Activated naive CD4-positive, alpha-beta T cell treated with Interleukin-2 at 50 U/mL for 16 hours (primary cell): ENCODE measurements at places on chromosomes 16 and 17.

DNA sequence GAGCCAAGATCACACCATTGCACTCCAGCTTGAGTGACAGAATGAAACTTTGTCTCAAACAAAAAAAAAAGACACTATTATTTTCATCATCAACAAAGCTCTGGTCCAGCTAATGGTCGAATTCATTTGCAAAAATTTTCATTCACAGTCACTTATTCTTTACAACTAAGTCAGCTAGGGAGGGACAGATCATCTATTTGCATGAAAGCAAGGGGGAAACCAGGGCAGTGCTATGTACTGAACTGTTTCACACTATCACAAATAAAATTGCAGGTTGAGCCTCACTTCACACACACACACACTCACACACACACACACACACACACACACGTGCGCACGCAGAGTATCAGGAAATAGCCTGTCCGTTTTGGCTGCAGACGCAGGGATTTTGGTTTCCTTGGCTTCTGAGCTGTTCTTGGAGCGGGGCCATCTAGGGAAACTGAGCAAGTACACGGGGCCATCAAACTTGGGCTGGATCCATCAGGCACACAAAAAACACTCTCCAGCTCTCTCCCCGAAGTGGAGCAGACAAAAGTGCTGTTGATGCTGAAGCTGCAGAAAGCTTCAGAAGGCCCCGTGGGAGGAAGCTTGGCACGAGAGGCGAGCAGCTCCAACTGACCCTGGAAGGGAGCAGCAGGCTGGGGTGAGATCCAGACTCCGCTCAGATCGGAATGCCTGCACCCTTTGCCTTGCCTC is 44.3 kb upstream of the HELZ start:
- DNase-seq, result no peak

DNA sequence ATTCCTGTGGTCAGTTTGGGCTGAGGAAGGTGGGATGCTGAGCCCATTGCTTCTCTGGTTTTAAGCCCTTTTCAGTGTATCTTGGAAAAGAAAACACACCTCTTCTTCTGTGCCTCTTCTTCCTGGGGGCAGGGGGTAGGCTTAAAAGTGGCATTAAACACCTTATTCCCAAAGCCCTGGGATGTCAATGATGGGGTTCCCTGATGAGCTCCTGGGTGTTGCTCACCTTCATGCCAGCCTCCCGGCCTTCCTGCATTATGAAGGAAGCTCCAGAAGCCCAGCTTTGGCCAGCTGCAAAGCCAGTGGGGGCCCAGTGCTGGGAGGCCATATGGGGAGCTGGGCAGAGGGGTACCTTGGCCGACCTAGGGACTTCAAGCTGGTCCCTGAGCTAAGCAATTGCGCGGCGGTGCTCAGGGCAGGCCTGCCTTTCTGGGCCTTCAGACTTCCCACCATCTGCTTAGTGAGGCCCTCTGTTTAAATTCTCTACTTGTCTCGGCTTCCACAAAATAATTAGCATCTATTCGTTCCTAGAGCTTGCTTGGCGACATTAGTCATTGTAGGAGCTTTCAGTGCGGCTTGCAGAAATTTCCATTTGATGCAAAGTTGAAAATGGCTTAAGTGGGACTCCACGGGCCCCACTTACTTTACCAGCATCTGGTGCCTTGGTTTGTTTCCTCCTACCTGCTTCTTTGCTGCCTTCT is 121.7 kb upstream of the NLRP1 start:
- DNase-seq, result no peak

DNA sequence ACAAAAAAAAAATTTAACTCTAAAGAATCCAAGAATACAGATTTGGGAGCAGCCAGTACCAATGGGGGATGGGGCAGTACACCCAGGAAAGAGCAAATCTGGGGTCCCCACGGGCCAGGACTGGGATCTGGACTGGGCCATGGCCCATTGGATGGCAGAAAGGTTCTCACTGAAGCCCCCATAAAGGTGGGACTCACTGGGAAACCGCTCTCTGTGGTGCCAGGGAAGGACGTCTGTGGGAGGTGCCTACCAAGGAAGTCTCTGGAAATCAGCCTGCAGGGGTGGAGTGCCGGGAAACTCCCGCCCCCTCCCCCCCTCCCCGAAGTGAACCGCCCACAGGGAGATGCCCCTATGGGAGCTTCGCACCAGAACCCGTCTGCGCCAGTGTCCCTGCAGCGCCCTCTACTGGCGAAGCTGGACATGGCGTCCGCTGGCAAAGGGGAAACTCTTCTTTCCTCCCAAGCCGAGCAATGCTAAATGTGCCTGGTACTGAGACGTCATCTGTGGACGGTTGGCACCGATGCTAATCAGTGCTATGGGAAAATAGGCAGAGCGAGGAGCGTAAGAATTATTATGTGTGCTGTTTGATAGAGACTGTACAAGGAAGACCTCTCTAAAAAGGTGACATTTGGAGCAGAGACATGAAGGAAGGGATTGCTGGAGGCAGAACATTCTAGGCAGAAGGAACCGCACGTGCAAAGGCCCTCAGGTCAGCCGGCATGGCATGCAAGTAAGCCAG is 671.1 kb downstream of the WWOX start:
- peak; percentile 86 for DNase-seq

- no peak for DNase-seq
These were observed 26.9 kb downstream of the HSD17B2 start for GRCh38 chr16:82061861-82062525.

DNA sequence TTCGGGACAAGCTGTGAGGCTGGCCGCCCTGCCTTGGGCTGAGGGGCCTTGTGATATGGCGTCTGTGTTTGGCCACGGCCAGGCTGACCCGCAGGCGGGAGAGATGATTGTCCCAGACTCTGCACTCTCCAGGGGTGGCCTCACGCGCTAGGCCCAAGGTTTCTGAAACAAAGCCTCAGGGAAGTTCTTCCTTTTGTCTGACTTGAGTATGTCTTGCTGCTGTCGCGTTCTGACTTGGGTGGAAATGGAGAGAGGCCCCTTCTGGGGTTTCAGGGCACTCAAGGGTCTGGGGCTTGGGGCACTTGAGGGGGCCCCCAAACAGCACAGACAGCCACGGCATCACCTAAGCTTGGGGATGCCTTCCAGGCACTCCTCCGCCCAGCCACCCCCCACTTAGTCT is 3.8 kb upstream of the METRN start:
- no peak for DNase-seq

- DNase-seq, result no peak
These were observed 3.3 kb downstream of the C16orf46 start for GRCh38 chr16:81073560-81074330.

DNA sequence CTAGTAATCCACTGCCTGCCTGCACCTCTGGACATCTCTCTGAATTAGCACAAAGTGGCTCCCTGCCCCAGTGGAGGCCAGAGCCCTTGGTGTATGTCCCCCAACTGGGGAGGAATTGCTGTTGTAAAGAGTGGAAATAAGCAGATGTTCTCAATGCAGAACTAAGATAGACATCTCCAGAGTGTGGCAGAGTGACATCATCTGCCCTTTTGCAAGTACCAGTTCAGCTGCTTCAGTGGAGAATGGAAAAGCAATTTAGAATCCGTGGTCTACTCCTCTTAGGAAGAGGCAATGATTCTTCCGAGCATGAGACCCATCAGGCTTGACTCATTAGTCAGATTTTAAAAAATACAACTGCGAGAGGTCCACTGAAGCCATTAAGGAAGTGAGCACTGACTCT is 1512.0 kb upstream of the GOT2 start:
- no peak for DNase-seq

- no peak for DNase-seq
These were observed 168.5 kb downstream of the NPIPB11 start for GRCh38 chr16:29237971-29238370.

DNA sequence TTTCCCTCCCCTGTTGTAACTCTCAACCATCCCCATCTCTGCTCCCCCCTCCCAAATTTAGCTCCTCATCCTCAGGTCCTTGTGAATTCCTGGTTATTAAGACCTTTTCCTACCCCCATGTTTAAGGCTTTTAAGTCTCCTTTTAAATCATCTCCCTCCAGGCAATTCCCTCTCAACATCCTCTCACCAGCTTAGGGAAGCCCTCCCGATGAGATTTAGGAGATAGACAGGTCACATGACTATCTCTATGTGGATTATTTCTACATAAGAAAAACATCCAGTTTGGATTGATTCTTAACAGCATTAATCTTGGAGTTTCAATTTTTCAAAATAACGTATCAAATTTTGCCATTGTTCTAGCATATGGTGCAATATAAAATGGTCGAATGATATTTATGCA is 12.5 kb upstream of the WSB1 start:
- no peak for DNase-seq

GRCh38 chr16:31439519-31439918 is 3.1 kb downstream of the ZNF843 start:
- no peak for DNase-seq

DNA sequence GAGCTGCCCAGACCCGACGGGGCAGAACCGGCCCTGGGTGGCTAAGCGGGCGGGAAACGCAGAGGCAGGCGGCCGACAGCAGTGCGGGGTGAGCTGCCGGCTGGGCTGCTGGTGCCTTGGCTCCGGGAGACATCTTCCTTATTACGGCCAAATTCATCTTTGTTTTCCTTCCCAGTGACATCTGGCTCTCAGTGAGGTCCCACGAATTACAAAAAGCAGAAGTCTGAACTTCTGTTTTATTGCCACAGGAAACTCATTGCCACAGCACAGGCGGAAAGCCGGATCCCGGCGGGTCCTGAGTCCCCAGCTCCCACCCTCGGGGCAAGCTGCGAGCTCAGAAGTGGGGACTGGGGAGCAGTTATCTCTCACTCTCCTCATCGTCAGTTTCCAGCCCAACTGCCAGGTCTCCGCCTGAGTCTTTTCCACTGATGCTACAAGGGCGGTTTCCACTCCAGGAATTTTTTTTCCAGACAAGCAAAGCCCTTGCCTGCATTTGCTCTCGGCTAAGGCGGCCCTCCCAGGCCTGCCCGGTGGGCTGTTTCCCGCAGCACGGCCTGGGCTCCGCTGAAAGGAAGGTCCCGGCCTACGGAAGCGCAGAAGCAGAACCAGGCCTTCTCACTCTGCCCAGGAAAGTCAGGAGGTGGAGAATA is 40.3 kb downstream of the CBFA2T3 start:
- no peak for DNase-seq

DNA sequence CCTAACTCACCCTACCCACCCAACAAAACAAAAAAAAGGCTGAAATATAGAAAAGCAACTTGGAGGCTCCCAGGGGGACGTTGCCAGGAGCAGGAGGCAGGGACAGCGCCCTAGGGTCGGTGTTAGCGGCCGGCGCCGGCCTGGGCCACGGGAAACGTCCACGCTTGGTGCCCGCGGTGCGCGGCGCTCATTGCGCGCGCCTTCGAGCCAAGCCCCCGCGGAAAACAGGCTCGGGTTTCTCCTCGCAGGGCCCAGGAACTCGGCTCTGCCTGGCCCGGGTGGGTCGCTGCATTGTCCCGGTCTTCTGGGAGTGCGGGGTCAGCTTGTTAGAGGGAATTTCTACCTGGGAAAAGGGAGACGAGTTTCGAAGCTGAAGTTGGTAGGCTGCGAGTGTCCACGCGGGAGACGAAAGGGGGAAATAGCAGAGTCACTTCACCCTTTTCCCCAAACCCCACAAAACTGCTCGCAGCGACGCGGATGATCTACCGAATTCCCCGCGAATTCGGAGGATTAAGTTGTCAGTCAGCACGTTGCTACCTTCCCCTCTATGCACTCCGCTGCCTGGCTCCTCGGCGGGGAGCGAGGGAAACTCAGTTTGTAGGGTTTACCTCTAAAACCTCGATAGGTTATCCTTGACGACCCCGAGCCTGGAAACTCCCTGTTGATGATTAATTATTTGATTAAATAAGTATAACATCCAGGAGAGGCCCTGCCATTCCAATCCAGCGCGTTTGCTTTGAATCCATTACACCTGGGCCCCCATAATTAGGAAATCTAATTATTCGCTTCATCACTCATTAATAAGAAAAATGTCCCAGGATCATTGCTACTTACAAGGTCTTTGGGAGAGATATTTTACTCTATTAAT is 751 bp upstream of the FOXC2 start:
- DNase-seq, result no peak

GRCh38 chr17:61411261-61412142 is 11.9 kb downstream of the TBX2 start:
- DNase-seq, result peak; percentile 39

DNA sequence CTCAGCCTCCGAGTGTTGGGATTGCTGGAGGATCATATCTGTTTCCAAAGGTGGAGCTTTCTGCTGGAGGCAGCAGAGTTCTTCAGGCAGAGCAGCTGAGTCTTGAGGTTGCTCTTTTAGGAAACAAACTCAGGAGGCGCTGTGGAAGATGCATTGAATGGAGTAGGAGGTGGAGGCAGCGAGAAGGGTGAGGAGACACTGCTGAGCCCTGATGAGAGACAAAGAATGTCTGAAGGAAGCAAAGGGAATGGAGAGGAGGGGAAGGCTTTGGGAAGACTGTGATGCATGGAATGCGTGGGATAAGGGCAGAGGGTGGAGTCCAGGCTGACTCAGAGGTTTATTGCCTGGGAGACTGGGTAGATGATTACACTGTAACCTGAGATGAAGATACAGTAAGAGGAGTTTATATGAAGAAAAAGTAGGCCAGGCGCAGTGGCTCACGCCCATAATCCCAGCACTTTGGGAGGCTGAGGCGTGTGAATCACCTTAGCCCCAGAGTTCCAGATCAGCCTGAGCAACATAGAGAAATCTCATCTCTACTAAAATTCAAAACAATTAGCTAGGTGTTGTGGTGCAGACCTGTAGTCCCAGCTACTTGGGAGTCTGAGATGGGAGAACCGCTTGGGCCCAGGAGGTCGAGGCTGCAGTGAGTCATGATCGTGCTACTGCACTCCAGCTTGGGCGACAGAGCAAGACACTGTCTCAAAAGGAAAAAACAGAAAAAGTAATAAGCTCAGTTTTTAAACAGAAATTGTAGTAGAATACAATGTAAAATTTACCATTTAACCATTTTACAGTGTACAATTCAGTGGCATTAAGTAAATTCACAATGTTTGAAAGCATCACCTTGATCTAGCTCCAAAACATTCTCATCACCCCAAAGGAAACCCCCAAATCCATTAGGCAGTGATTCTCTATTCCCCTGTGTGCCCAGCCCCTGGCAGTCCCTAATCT is 17.8 kb upstream of the TMEM219 start:
- DNase-seq, result no peak

DNA sequence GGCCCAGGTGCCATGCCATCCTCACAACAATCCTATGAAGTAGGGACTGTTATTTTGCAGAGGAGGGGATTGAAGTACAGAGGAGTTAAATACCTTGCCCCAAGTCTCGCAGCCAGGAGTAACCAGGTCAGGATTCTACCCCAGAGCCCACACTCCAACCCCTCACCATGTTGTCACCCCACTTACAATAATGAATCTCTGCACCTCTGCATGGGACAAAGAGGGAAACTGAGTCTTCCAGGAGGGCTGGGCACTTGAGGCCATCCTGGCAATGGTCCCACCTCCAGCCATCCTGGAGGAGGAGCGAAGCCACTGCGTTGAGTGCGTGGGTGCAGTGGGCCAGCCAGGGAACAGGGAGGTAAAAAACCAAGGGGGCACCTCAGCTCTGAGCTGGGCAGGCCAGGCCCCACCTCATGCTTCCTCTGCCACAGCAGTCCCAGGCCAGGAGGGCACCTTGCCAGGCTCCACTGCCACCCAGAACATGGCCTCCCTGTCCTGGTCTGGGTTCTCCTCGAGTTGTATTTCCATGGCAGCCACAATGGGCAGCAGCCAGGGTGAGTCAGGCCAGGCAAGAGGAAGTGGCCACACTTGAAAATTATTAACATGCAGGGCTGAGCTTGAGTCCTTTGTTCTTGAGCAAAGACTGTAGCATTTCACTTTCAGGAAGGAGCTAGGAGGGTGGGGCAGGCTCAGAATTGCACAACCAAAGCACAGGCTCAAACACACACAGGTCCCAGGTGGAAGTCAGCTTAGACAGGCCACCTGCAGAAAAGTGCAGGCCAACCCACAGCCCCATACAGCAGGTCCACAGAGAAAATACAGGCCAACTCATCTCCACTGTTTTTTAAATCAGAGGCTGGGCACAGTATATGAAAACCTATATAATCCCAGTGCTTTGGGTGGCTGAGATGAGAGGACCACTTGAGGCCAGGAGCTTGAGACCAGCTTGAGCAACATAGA is 52.1 kb downstream of the CUEDC1 start:
- DNase-seq, result no peak
